ENCODE measurements at places on chromosomes 1 and 21.

DNA sequence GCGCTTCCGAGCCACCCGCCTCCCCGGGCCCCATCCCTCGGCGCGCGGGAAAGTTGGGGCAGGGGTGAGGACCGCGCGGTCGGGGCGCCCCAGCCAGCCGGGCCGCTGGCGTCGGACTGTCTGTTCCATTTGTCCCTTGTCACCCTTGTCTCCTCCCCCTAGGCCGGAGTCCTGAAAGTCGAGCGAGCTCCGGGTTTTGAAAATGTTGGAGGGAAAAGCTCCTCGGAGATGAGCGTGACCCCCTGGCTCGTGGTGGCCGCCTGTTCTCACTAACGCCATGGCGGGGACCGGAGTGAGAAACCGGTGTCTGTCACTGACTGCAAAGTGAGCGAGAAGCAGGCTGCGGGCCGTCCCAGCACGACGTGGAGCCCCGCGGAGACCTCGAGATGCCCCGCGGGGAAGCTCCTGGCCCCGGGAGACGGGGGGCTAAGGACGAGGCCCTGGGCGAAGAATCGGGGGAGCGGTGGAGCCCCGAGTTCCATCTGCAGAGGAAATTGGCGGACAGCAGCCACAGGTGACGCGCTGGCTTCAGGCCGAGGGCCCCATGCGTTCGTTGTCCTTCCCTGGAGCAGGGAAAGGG is 491 bp downstream of the PER3 start:
- no peak for DNase-seq

- no peak for DNase-seq
Measured at GRCh38 chr1:189269011-189269410, 1208.7 kb downstream of the BRINP3 start.

DNA sequence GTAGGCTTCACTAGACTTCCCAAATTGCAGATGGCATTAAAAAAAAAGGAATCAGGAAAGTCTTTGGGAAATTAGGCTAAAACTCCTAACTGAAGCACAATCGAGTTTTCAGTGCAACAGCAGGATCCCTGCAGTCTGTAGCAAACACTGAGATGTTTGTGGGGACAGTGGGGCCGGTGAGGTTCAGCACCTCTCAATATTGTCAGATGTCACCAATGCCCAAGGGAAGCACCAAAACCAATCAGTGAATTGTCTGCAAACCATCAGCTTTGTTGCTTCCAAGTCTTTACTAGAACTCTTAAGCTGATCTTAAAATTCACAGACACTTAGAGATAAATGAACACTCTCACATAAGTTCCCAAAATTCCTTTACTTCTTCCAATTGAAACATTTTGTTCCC is 2.6 kb downstream of the ERG start:
- DNase-seq, result no peak

- DNase-seq, result no peak
Measured at GRCh38 chr1:54238353-54239034, 38.5 kb downstream of the MRPL37 start.

- DNase-seq, result no peak
Measured at GRCh38 chr1:25062621-25063255, 132.7 kb upstream of the RUNX3 start.

Measured in esophagus squamous epithelium (tissue), 5 donors.